ENCODE measurements at places on chromosomes 4 and X.

DNA sequence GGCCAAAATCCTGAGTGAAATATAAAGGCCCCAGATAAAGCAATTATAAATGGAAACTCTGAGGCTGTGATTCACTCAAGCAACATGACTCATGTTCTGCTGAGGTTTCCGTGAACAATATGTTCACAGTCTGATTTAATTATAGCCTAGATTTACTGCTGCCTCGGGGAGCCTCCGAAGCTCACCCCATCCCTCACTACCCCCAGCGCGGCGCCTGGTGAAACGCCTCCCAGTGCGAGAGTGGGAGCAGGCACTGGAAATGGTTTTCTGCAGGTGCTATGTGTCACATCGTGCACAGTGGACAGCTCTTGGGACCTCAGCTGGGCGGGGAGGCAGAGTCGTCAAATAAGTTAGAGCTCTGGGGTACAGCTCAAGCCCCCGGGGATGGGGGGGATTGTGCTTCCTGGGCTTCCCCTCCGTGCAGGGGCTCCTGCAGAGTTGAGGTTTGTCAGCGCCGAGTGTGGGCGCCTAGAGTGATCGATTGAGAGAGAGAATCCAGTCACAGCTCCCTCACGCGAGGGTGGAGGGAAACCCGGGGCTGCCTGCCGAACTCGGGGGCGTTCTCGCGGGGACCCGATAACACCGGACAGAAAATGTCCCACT, 110.6 kb downstream of the PHKA2 start:
- no peak overlapping the region for H3K4me3 ChIP-seq
- no peak for DNase-seq
- no peaks in the 10 kb centered on the region for H3K4me1 ChIP-seq
- no peaks in the 10 kb centered on the region for H3K27me3 ChIP-seq
- H3K27ac ChIP-seq: no peak overlapping the region

DNA sequence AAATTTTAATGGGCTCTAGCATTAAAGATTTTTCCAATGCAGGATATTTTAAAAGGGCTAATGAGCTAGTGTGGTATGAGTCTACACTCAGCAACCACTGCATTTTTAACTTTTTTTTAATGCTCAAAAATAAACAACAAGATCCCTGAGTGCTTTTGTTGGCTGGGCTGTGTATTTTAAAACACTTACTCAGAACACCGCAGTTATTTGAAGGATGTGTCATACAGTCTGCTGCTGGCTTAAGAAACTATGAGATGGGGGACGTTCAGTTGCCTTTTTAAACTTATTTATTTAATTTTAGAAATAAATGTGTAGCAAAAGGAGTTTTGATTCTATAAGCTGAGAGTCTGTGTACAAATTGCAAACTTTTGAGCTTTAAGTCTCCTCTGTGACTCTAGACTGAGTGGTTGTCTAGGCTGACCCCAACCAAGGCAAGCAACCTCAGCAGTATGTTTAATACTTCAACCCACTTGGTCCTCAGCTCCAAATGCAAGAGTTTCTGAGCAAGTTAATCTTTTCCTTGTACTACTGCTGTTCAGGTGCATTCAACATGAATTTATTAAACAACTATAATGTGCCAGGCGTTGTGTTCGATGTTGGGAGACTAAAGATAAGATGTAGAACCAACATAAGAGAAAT, 278.6 kb upstream of the DIPK2B start:
- H3K36me3 ChIP-seq: no peaks in the 10 kb centered on the region
- H3K27me3 ChIP-seq: peaks cover 3% of the 10 kb centered on the region
- H3K4me3 ChIP-seq: no peak overlapping the region
- H3K27ac ChIP-seq: no peak overlapping the region
- H3K4me1 ChIP-seq: no peaks in the 10 kb centered on the region
- DNase-seq: no peak

GRCh38 chr4:162061214-162061613, 102.6 kb downstream of the FSTL5 start:
- H3K36me3 ChIP-seq: no peaks in the 10 kb centered on the region
- H3K27me3 ChIP-seq: no peaks in the 10 kb centered on the region
- no peak overlapping the region for H3K4me3 ChIP-seq
- no peak overlapping the region for H3K27ac ChIP-seq
- DNase-seq: no peak
- H3K4me1 ChIP-seq: no peaks in the 10 kb centered on the region

- H3K27me3 ChIP-seq: no peaks in the 10 kb centered on the region
- no peak for DNase-seq
- H3K36me3 ChIP-seq: no peaks in the 10 kb centered on the region
These were observed 82.5 kb upstream of the PITX2 start for GRCh38 chr4:110705440-110705782.

DNA sequence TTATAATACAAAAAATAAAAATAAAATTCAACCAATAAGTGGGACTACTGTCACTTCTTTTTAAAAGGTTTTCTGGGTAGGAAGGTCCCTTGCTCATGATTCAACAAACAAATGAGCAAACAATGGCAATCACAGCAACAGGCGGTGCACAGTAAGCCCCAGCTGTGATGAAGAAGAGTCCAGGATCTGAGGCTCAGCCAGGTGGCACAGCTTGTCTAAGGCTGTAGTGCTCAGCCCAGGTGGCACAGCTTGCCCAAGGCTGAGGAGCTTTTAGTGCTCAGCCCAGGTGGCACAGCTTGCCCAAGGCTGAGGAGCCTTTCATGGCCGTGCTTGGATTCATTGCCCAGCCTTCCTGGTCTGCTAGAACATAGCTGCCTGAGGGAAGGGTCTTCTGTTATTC, 75.0 kb downstream of the ZFYVE28 start:
- H3K4me3 ChIP-seq: no peak overlapping the region
- DNase-seq: peak; percentile 8
- no peaks in the 10 kb centered on the region for H3K36me3 ChIP-seq
- no peak overlapping the region for H3K27ac ChIP-seq
